Kidney (tissue), 22 donors: ENCODE measurements at places on chromosomes 2 and 18. TPM values are rescaled to one million over a fixed set of nuclear protein-coding genes. Genes with fewer than 3 reads are reported as not detected.

The CRIM1 gene
- 154 TPM for total RNA-seq

The IL36B gene
- total RNA-seq, result not detected

The FSIP2 gene
- 1.2 TPM for total RNA-seq

The VIL1 gene
- 9.0 TPM for total RNA-seq

The GPAT2 gene
- 2.7 TPM for total RNA-seq

The BCL2L11 gene
- total RNA-seq, result 32.7 TPM

The PSME4 gene
- total RNA-seq, result 41.7 TPM

The CNRIP1 gene
- 14.1 TPM for total RNA-seq

The EPAS1 gene
- 398 TPM for total RNA-seq

The HTR2B gene
- 3.0 TPM for total RNA-seq

The ABCG5 gene
- total RNA-seq, result not detected

The NCKAP5 gene
- 2.9 TPM for total RNA-seq

The SOCS6 gene
- 18.7 TPM for total RNA-seq

The RASGRP3 gene
- 22.6 TPM for total RNA-seq

The SERPINB2 gene
- total RNA-seq, result not detected

The CYTIP gene
- 24.0 TPM for total RNA-seq

The TPO gene
- total RNA-seq, result not detected

The MGAT4A gene
- 101 TPM for total RNA-seq

The CD226 gene
- total RNA-seq, result 5.0 TPM

The CACNB4 gene
- 2.2 TPM for total RNA-seq

The RGPD4 gene
- not detected for total RNA-seq

The GPBAR1 gene
- total RNA-seq, result 3.2 TPM

The DSG4 gene
- not detected for total RNA-seq

The SERPINB11 gene
- not detected for total RNA-seq

The SULT1C3 gene
- total RNA-seq, result not detected

The SKOR2 gene
- not detected for total RNA-seq

The MTCL1 gene
- total RNA-seq, result 15.3 TPM

The TUBB8B gene
- not detected for total RNA-seq

The KCNIP3 gene
- total RNA-seq, result 27.6 TPM

The PIEZO2 gene
- total RNA-seq, result 4.1 TPM

The TRIM54 gene
- total RNA-seq, result 0.31 TPM

The RND3 gene
- 26.1 TPM for total RNA-seq

The DGKD gene
- total RNA-seq, result 32.3 TPM

The STAT4 gene
- 8.5 TPM for total RNA-seq

The SPP2 gene
- total RNA-seq, result not detected

The ARHGAP25 gene
- 20.4 TPM for total RNA-seq

The EMILIN1 gene
- total RNA-seq, result 75.2 TPM

The ADAM23 gene
- total RNA-seq, result 1.0 TPM

The DYNAP gene
- total RNA-seq, result not detected

The NDUFAF7 gene
- total RNA-seq, result 15.1 TPM

The NTSR2 gene
- not detected for total RNA-seq
